ENCODE measurements at places on chromosomes 1 and 21.

DNA sequence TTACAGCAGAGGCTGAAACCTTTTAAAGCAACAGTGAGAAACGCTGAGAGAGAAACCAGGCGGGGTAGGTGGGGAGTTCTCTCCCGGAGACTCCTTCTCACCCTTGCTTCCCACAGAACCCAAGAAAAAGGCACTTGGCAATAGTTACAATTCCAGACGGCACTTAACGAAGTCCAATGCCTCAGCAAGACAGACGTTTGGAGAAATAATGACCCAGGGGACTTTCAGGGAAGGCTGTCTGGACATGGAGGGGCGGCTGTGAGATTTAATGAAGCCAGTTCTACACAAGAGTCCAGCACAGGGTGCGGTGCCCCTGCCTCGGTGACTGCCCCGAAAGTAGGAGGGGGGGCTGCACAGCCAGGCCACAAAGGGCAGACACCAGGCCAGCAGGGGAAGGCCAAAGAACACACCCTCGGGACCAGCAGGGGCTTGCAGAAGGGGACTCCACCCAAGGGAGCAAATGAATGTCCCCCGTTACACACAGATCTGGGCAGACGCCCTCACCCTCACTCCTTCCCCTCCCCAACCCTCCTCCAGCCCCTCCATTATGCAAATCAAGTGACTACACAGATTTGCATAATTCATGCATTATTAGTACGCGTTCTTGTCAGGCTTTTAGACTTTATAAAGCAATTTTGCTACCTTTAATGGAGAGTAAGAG is 26.3 kb downstream of the KCNN3 start:
- no peak for DNase-seq

DNA sequence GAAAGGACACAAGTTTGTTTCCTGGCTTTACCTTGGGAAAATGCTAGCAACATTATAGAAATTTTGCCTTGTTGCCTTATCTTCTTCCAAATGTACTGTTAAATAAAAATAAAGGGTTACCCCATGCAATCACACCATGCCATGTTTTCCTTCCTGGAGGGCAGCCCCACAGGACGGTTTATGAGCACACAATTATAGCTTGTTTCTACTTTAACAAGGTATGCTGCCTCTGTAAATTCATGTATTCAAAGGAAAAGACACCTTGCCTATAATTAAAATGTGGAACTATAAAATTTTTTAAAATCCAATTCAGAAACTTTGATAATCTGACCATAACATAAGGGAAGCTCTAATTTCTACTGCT is 63.4 kb downstream of the CAPN2 start:
- DNase-seq = no peak

DNA sequence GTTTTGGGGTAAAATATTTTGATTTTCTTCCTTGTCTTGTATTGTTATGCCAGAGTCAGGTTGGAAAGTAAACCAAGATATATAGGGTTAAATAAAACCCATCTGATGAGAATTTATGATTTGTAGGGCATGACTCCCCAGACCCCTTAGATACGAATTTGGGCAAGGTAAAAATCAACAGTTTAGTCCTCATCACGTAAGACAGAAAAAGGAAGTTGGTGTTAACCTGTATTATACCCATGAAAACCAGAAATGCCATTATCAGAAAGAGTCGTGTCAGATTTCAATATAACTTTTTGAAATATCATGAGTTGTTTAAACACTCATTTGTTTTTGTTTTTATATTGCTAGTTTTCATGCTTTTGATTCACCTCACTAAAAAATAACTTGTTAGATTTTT is 11.8 kb downstream of the CEPT1 start:
- DNase-seq = no peak

DNA sequence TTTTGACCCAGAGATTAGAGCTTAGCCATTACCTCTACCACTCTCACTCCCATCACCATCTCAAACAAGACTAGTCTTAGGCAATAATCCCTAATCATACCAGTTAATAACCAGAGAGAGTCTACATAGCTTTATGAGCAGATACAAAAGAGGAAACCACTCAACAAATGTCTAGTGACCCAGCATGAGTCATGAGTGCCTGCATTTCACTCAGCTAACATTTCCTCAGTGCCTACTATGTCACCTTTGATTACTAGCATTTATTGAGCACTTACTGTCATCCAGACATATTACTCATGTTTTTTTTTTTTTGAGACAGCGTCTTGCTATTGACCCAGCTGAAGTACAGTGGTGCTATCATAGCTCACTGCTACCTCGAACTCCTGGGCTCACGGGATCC is 35.9 kb upstream of the GALNT2 start:
- no peak for DNase-seq

DNA sequence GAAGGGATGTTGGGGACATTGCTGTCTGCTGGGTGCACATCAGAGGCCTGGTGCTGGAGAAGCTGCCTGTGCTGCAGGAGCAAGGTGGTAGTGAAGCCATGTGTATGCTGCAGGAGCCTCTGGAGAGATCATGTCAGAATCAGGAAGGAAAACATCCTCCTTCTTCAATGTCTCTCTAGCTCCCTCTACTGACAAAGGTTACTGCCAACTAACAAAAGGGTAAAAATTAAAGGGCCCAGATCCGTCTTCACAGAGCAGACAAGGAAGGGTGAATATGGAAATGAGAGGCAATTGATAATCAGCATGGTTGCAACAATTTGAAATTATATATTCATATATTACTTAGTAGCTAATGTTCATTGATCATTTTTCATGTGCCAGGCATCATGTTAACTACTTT is 32.2 kb downstream of the FAM177B start:
- no peak for DNase-seq

DNA sequence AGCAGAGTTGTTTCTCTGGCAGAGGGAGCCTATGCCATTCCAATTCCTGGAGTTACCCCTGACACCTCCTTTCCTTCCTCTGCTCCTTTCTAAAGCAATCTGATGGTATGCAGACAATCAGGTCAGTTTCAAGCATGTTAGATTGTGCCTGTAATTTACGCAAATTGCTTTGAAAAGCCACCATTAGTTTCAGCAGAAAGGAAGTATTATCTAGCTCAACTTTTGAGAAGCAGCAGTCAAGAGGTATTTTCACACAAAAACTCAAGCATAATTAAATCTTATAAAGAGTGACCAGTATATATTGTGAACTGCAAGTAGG is 2.2 kb downstream of the ERRFI1 start:
- DNase-seq = no peak

DNA sequence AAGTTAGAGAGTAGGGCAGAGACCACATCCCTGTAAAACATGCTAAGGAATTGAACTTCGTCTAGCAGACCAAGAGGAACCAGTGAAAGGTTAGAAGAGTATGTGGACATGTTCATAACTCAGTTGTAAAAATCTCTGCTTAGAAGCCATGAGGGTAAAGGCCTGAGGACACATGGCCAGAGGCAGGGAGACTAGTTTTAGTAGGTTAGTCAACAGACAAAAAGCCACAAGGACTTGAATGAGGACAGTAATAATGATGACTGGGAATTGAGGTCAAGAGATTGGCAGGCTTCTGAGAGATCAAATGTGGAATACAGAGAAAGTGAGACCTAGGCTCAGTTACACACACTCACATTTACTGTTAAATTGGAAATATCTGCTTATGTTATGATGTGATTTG is 205.5 kb upstream of the HOOK1 start:
- DNase-seq = no peak

GRCh38 chr1:102875756-102876155 is 232.6 kb downstream of the COL11A1 start:
- no peak for DNase-seq

DNA sequence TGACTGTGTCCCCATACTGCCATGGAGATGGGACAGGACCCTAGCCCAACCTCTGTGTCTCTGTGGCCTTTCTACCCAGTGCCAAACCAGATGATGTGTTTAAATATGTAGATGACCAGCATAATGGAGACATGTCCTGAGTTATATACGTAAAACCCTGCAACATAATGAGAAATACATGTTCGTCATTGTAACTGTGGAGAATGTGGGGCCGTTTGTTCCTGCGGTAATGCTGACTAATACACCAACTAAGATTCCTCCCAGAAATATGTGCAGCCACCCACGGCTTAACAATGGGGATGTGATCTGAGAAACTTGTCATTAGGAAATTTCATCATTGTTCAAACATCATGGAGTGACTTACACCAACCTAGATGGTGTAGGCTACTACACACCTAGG is 71.7 kb upstream of the SIM2 start:
- DNase-seq = no peak

GRCh38 chr1:167541610-167542009 is 12.0 kb downstream of the CREG1 start:
- DNase-seq = no peak

DNA sequence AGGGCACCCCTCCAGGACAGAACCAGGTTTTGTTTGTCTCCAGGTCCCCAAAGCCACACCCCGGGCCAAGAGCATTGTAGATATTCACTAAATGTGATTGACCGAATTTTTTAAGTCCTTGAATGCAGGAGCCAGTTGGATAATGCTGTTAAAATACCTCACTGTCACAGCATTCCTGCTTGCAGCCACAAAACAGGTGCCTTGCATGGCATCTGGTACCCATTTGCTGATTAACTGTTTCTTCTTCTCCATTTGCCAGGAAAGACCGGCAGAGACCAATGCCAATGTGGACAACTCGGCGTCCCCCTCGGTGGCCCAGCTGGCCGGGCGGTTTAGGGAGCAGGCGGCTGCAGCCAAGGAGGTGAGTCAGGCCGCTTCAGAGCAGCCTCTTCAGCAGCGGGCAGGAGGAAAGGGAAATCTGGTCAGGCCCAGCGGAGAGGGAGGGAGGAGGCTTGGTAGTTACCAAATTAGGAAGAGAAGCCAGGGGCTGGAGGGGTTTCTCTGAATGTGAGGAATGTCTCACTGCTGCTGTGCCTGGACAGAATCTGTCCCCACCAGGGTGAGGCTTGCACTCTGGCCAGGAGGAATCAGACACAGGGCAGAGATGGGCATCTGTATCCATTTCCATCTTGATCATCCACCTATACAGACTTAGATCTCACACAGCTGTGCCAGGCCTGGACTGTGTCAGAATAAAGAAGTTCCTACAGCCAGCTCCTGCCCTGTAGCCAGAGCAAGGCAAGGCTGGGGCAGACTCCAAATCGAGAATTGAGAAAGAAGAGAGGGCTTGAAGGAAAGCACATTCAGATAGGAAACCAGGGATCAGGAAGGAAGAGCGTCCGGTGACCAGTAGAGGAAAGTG is 37.9 kb upstream of the MPZL1 start:
- DNase-seq = no peak

Data from stimulated activated CD8-positive, alpha-beta memory T cell treated with anti-CD3 and anti-CD28 coated beads, Interleukin-4, amount 100 ng/mL, for 1 hour (primary cell).